ENCODE measurements at places on chromosomes 7 and 10. TPM values are rescaled to one million over a fixed set of nuclear protein-coding genes. Genes with fewer than 3 reads are reported as not detected.

Gene ANXA8L1
- total RNA-seq, result not detected

Gene CRYGN
- total RNA-seq, result not detected

Gene SPDYE2
- not detected for total RNA-seq

Gene STYXL1
- 16.1 TPM for total RNA-seq

Gene CISD1
- 149 TPM for total RNA-seq

Gene SPAM1
- 0.24 TPM for total RNA-seq

All from cardiac septum (tissue), 1 donor.